ENCODE measurements at places on chromosomes 3 and 15. TPM values are rescaled to one million over a fixed set of nuclear protein-coding genes. Genes with fewer than 3 reads are reported as not detected.

TIMP4 gene
- 6.7 TPM for polyA plus RNA-seq

CD276 gene
- polyA plus RNA-seq: 60.9 TPM

HYAL3 gene
- 3.7 TPM for polyA plus RNA-seq

IMPG2 gene
- not detected for polyA plus RNA-seq
